ENCODE measurements at places on chromosomes 3 and 15.

DNA sequence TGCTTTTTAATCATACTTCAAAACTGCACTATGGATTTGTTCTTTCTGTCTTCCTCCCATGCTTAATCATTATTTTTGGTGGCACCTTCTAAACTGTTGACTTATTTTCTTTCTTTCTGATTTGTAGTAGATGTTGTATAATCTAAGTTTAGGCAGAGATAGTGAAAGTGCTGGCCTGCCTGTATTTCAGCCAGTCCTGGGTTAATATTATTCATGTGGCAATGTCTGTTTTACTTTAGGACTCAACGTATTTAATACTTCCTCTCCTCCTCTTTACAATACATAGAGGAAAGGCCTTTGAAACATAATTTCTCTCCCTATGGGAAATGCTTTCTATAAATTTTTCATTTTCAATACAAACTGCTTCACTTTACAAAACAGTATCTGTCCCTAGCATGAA is 327.7 kb upstream of the TPRG1 start:
- no peak for DNase-seq

GRCh38 chr3:50237133-50237651 is 1.2 kb downstream of the GNAI2 start:
- DNase-seq, result no peak

GRCh38 chr3:45682311-45682710 is 6.9 kb upstream of the SACM1L start:
- DNase-seq, result no peak

DNA sequence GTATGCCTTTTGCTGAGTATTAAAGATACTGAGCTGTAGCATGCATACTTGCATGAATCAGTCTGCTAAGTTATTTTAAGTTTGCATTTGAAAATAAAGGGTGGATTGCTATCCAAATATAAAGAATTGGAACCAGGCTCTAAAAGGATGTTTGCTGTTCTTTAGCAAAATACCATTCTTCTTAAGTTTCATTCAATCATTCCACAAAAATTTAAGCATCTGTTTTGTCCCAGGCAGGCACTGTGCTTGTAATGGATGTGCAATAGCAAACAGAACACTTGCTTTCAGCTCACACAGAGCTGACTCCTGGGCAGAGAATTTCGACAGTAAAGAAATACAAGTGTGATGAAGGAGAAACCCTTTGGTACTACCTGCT is 151.1 kb downstream of the PGPEP1L start:
- peak; percentile 92 for DNase-seq

DNA sequence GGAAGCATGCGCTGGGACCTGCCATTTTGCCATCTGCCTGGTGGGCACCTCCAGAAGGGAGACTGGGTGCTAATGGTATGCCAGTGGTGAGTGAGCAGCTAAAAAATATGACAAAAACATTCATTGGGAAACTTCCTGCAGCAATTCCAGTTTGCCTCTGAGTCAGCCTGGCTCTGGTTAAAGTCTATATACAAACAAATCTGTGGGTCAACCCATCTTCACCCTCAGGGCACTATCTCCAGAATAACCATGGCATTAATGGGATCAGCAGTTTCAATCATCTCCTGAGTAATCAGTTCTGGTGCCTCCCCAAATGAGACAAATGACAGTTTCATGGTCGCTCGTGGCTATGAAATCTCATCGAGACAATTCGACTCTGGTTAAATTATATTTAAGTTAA is 21.5 kb downstream of the FRMD4B start:
- no peak for DNase-seq

DNA sequence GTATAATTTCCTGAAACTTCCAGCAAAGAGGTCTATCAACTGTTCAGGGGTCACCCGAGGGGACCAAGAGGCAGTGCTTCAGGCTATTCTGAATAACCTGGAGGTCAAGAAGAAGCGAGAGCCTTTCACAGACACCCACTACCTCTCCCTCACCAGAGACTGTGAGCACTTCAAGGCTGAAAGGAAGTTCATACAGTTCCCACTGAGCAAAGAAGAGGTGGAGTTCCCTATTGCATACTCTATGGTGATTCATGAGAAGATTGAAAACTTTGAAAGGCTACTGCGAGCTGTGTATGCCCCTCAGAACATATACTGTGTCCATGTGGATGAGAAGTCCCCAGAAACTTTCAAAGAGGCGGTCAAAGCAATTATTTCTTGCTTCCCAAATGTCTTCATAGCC is 6.8 kb downstream of the GCNT3 start:
- DNase-seq, result no peak

- peak; percentile 2 for DNase-seq
Measured at GRCh38 chr15:83720468-83720867, 66.5 kb downstream of the ADAMTSL3 start.

DNA sequence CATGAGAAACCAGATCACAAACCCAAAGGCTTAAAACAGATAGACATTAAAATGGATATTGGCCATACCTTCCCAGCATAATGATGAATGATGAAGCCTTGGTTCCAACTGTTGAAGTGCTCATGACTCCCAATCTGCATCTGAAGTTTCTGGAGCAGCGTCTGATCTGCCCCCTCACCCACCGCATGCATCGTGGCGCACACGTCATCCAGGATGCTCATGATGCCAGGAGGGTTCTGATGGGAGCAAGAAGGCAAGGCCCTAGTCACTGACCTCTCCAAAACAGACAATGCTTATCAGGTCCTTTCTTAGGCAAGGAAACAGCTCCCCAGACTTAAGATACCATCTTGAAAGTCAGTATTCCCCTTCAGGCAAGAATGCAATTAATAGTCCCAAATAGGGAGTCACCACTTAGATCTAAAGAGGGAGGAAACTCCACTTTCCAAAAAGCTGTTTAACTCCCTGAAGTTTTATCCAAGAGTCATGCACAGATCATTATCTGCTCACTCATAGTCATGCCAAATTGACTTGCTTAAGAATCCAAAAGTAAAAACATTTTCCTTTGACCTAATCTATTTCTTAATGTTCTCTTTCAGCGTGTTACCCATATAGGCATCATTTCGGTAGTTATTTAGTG is 2.1 kb downstream of the LDHAL6B start:
- no peak for DNase-seq

DNA sequence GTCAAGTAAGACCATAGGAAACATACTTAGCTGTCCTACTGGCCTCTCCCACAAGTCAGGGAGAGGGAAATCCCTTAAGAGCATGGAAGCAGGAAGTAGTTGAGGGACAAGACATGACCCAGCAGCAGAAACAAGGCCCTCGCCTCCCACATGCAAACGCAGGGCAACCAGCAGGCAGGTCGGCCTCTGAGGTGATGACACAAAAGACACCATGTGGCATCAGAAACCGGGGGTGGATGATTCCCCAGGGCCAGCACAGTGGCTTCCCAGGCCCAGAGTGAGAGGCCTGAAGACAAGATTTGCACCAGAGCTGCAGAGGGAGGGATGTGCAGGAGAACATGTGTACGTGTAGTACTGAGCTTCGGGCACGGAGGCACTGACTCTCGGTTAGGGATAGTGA is 26.3 kb downstream of the PXYLP1 start:
- no peak for DNase-seq

DNA sequence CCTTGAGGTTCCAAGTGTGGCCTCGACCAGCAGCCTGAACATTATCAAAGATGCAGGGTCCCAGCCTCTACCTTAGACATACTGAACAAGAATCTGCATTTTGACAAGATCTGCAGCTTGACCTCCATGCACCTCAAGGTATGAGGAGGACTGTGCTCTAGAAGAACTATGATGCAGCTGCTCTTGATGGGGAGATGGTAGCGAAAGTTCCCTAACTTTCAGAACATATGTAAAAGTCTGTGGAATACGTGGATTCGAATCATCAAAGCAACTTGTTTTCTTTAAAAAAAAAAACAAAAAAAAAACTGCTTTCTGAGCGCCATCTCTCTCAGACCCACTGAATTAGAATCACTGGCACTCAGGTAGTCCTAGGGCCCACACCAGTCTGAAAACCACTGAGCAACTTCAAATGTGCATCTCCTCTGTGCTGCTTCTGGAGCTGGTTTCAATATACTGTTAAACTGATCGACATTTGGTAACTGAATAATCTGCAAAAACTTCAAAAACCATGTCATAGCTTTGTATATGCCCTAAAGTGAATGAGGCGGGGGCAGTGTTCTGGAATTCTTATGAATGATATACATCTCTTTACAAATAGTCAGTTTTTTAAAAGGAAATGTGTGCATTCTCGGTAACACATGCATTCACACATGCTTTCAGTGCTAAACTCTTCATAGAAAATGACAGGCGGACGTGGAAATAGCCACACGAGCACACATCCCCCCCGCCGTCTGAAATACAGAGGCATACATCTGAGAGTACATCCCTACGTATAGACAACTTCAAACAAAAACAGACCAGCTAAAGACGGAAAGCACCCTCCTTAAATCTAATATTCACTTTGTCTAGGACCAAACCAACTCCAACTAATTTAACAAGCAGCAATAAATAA is 128.8 kb downstream of the FOXP1 start:
- no peak for DNase-seq

GRCh38 chr15:93071469-93071936 is 17.5 kb downstream of the RGMA start:
- peak; percentile 20 for DNase-seq

DNA sequence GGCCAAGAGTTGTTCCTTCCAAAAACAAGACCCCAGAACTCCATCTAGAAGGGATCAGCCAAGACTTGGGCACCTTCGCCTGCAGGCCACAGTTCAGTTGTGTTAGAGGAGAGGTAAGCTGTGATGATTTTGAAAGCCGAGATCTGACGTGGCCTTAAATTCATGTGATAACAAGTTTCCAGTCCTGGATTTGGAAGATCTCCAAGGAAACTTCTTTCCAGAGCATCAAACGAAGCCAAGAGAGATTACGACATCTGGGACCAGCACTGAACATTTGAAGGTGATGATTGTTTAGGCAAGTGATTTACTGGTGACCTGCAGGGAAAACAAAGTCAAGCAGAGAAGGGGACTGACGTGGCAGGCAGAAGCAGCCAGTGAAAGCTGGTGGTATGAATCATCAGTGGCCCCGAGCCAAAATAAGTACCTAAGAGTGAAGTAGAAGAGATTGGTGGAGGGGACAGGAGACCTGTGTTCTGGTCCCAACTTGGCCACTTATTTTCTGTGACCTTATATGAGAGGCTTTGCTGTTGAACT is 339.0 kb upstream of the PROK2 start:
- peak; percentile 90 for DNase-seq

GRCh38 chr15:27847775-27848710 is 251.1 kb downstream of the OCA2 start:
- no peak for DNase-seq

DNA sequence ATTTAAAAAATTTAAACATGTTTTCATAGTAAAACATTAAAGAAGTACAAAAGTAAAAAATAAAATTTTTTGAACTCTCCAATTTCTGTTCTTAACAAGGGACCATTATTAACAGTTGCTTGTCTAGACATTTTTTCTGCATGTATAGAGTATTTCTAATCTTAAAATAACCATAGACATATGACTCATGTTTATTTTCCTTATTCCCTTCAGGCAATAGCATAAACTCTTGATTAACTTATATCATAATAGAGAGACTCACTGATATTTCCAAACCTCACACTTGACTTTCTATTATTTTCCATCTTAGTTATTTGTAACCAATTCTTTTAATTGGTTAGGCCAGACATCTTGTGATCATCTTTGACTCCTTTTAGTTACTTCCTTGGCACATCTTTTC is 325.6 kb upstream of the SOX14 start:
- no peak for DNase-seq

- peak; percentile 46 for DNase-seq
Measured at GRCh38 chr3:132254076-132254755, 63.0 kb upstream of the ACP3 start.

DNA sequence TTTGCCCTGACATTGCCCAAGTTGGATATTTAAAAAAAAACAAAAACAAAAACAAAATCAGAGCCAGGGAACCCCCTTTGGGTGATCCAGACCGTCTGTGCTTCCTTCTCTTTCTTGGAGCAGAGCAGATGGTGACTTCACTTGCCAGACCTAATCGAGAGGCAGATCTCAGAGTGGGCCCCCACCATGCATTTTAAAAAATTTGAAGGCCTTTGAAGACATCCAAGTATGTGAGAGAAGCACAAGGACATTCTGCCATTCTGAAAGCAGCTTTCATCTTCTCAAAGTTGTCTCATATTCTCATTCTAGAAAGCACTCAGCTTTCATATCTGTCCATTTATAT is 93.3 kb downstream of the SV2B start:
- no peak for DNase-seq

GRCh38 chr15:67021455-67021854 is 43.9 kb upstream of the SMAD3 start:
- no peak for DNase-seq

DNA sequence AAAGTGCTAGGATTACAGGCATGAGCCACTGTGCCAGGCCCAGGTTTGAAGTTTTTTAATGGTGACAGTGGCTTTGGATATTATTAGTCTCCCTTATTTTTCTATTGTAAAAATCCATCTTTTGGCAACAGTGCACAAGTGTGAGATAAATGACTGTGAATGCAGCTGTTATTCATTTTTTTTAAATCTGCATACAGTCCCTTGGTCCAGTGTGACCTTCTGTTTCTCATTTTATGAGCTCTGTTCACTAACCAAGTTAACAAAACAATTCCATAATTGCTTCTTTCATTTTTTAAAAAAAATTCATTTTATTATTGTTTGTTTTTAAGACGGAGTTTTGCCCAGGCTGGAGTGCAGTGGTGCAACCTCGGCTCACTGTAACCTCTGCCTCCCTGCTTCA is 381.8 kb downstream of the NAALADL2 start:
- DNase-seq, result no peak

- no peak for DNase-seq
Measured at GRCh38 chr3:35635407-35635806, 3.9 kb upstream of the ARPP21 start.

GRCh38 chr3:115084686-115085085 is 62.4 kb downstream of the ZBTB20 start:
- DNase-seq, result no peak

- DNase-seq, result no peak
Measured at GRCh38 chr15:71650603-71651002, 159.8 kb upstream of the NR2E3 start.

- no peak for DNase-seq
Measured at GRCh38 chr3:103389356-103389755, 954.5 kb downstream of the ZPLD1 start.

DNA sequence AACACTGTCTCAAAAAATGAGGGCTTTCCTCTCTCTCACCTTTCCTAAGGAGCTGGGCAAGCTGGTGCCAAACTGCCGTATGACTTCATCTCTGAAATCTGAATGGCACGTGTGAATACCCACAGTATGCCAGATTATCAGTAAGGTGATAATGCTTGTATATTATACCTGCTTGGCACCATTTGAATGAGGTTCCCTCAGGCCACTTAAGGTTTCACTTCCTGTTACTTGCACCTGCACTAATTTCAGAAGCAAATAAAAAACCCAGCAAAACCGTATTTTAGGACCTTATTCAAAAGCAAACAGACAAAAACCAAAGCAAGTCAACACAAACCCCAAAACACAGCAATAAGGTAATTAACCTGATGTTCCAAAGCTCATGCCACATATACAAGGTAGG is 19.7 kb downstream of the FOXP1 start:
- DNase-seq, result no peak

- peak; percentile 9 for DNase-seq
Measured at GRCh38 chr3:46386205-46386604, 15.5 kb downstream of the CCR5 start.

Measured in astrocyte of the spinal cord (primary cell).